Renal cortical epithelial cell (primary cell): ENCODE measurements at places on chromosomes 11 and 22. TPM values are rescaled to one million over a fixed set of nuclear protein-coding genes. Genes with fewer than 3 reads are reported as not detected.

DNA sequence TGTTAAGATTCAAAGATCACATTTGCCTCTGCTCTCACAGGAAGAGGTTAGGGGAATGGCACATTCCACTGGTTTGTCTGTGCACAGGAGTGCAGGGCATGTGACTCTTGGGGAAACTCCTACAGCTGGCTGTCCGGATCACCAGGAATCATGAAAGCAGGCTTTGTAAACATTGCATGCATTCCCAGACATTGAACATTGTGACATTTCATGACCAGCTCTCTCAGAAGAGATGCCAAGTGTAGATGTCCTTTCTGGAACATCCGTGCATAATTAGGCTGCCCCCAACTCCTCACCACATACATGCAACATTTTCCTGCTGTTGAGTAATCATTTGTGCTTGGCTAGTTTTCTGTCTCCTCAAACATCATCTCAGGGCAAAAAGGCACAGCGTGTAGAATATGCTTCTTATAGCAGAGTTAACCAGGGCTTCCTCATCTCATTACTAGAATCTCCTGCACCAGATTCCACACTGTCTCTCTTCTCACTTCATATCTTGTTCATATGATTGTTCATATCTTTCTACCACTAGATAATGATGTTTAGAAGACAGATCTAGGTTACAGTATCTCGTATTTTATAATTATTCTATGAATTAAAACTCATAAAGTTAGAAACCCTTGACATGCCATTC lies 694.7 kb downstream of the NTM start:
- DNase-seq, result peak; percentile 98

- DNase-seq, result no peak
These were observed 12.7 kb downstream of the MRGPRX3 start for GRCh38 chr11:18145025-18145424.

GRCh38 chr11:69377953-69378302 lies 84.0 kb downstream of the MYEOV start:
- DNase-seq, result no peak

DNA sequence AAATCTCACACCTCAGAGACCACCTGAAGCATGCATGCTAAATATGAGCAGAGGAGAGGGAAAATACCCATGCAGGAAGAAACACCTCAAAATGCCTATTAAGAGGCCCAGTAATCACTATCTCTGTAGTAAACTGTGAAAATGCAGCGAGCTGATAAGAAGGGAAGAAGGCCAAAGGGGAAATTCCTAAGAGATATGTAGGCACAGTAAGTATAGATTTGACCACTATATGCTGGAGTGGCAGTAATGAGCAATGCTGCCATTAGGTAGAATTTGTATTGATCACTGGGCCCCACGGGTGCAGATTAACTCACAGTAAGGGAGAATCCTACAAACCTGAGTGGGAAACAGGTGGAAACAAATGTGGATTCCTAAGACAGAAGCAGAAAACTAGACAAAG lies 1813.1 kb upstream of the RAG2 start:
- DNase-seq, result no peak

GRCh38 chr11:35227576-35228327 lies 88.8 kb downstream of the CD44 start:
- peak; percentile 61 for DNase-seq

DNA sequence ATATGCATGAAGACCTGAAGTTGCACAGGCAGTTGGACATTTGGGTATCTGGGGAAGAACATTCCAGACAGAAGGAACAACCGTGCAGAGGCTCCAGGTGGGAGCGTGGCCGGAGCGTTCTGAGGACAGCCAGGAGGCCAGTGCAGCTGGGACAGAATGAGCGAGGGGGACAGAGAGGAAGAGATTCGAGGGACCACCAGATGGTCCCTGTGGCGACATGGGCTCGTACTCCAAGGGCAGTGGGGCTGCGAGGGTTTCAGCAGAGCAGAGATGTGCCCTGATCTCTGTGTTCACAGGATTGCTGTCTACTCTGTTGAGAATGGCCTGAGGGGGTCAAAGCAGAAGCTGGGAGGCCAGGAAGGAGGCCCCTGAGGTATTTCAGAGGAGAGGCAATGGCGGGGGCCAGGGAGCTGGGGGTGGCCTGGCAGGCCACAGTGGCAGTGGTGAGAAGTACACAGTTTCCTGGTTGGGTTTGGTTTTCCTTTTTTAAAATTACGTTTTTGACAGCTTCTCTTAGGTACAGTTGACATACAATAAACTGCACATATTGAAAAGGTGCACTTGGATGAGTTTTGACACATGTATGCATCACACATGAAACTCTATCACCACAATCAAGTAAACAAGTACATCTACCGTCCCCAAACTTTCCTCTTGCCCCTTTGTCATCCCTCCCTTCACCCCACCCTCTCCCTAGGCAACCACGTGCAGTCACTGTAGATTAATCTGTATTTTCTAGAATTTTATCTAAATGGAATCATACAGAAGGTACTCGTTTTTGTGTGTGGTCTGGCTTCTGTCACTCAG lies 24.8 kb upstream of the SOX10 start:
- DNase-seq, result no peak

The KRTAP5-2 gene
- not detected in 2 replicates for total RNA-seq

The TMPRSS4 gene
- 2.4 and 29.2 TPM in 2 replicates for total RNA-seq

GRCh38 chr22:46974631-46975585 lies 212.5 kb downstream of the TBC1D22A start:
- no peak for DNase-seq

DNA sequence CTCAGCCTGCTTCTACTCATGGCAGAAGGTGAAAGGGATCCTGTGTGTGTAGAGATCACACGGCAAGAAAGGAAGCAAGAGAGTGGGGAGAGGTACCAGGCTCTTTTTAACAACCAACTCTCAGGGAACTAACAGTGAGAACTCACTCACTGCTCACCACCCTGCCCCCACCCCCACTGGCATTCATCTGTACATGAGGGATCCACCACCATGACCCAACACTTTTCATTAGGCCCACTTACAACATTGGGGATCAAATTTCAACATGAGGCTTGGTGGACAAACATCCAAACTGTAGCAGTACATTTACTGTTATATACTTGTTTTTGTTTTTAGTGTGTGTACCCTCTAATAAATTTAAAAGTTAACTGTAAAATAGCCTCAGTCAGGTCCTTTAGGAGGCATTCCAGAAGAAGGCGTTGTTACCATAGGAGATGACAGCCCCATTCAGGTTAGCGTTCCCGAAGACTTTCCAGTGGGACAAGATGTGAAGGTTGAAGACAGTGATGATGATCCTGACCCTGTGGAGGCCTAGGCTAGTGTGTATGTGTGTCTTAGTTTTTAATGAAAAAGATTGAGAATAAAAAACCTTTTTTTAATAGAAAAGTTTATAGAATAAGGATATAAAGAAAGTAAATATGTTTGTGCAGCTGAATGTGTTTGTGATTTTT lies 11.3 kb downstream of the CUL5 start:
- peak; percentile 34 for DNase-seq

GRCh38 chr22:17876306-17876831 lies 102.1 kb upstream of the BID start:
- DNase-seq, result peak; percentile 7

- DNase-seq, result no peak
These were observed 42.6 kb downstream of the CACNG2 start for GRCh38 chr22:36660931-36661330.

DNA sequence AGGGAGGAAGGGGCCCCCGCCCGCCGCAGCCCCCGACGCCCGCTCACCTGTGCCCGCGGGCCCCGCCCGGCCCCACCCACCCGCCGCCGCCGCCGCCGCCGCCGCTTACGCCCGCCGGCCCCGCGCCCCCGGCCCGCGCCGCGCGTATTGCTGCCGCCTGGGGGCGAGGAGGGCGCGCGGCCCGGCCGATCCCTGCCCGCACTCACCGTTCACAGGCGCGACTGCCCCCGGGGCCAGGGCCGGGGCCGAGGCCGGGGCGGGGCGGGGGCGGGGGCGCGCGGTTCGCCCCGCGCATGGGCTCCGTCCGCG lies 212 bp downstream of the HRAS start:
- DNase-seq, result no peak

DNA sequence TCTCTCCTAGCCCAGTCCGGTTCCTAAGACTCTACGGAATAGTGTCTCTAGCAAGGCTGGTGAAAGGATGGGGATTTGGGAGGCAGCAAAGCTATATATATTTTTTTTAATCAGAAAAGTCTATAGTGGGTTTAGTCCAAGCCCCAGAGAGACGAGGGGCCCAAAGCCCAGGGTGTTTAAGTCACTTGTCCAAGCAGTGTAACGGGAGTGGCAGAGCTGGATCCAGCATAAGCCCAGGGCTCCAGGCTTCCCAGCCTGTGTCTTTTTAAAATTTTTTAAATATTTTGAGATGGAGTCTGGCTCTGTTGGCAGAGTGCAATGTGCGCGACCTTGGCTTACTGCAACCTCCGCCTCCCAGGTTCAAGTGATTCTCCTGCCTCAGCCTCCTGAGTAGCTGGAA lies 6.8 kb downstream of the GRIK4 start:
- DNase-seq, result no peak

- peak; percentile 57 for DNase-seq
These were observed 316.2 kb downstream of the SOX6 start for GRCh38 chr11:16040151-16040550.

- no peak for DNase-seq
These were observed 73.5 kb upstream of the PITPNB start for GRCh38 chr22:27992294-27993165.

DNA sequence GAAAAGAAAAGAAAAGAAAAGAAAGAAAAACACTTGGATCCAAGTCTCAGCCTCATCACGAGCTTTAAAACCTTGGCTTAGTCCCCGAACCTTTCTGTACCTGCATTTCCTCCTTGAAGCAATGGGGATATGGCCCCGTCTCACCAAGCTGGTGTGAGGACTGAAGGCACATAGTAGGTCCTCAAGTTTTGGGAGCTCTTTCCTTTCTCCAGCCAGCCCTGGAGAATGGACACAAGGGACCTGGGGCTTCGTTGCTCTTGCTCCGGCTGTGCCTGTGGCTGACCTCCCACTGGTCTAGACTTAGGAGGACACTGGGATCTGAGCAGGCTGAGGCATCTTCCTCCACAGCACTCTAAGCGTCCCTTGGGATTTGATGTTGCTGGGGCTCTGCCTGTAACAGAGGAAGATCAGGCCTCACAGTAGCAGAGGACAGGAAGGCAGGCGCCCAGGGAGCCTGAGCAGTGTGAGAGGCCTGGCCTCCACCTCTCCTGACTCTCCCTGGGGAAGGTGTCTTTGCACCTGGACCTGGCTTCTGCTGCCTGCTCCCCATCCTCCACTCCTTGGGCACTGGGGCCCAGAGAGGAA lies 32.8 kb downstream of the KCNC1 start:
- no peak for DNase-seq

The NAP1L4 gene
- total RNA-seq, result 144 and 273 TPM in 2 replicates

The TBX10 gene
- total RNA-seq, result not detected in 2 replicates

DNA sequence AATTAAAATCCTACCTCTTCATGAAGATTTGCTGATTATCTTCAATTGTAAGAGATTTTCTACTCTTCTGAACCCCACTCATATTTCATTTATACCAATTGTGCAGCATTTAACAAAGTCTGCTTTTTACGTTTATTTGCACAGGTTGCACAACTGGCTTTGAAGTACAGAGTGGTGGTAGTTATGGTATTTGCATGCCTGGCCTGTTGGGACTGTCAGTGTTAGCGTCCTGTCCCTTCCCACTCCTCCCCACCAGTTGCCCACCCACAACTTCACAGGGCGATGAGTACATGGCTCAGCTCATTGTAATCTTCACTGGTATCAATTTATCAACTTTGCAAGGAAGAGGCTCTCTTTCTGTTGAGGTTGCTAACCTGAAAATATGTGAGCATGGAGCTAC lies 372.3 kb downstream of the AASDHPPT start:
- no peak for DNase-seq

GRCh38 chr11:72771507-72771906 lies 19.3 kb upstream of the ARAP1 start:
- DNase-seq, result peak; percentile 37

DNA sequence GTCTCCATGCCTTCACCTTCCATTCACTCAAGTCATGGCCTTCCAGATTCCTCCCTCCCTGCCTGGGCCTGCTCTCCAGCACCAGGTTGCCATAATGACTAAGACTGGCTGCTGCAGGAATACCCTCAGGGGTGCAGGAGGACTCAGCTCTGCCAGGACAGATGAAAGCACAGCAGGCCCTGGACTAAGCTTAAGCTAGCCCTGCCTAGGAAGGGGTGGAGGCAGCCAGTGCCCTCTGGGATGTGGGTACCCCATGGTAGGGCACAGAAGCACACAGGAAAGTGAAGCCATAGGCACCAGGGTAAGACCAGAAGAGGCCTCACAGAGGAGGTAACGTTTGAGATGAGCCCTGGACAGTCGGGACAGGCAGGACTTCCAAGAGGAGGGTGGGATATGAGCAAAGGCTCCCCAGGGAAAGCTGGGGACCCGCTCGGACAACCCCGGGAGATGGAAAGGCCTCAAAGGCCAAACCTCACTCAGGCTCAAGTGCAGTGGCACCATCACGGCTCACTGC lies 3.0 kb upstream of the RIN1 start:
- DNase-seq, result peak; percentile 31

DNA sequence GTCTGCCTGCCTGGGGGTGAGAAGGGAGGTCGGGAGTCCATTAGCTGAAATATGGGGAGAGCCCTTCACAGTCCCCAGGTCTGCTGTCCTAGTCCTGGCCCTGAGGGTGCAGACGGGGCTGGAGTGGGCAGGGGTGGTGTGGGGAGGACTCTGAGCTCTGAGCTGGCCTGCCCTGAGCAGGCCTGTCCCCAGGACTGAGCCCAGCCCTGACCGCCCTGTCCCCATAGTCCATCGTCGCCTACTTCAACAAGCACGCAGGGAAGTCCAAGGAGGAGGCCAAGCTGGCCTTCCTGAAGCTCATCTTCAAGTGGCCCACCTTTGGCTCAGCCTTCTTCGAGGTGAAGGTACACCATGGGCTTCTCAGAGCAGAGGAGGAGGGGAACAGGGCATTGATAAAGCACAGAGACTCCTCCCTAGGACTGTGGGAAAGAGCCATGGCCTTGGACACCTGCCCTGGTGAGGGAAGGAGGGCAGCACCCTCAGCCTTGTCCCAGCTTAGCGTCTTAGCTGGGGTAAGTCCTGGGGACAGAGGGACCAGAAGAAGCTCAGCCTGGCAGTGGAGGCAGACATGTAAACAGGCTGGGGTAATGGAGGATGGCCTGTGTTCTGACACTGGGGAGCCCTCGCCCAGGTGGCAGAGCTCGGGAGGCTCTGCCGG lies 83.7 kb downstream of the MYO7A start:
- DNase-seq, result no peak

DNA sequence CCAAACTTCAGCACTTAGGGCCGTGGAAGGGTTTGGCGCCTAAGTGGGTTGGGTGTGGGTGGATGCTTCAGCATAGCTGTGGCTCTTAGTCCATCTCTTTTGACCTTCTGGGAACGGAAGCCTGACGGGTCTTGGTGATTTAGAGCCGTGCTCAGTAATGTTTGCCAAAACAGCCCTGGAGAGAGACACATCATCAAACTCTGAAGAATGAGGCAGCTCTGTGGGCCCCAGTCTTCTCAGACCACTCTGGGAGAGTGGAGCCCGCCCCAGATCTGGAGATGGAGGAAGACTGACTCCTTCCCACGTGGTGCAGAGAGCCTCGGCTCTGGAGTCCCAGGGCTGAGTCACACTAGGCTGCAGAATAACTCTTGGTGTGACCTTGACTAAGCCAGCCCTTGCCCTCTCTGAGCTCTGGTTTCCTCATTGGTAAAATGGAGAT lies 168.9 kb downstream of the C11orf91 start:
- no peak for DNase-seq

GRCh38 chr22:32621656-32622003 lies 147.0 kb downstream of the FBXO7 start:
- no peak for DNase-seq

- DNase-seq, result peak; percentile 4
These were observed 238.6 kb downstream of the GRM5 start for GRCh38 chr11:88827018-88827676.

The MPPED2 gene
- 0.10 TPM in 1 of 2 replicates, not detected in the other for total RNA-seq
